Activated CD4-positive, alpha-beta T cell treated with anti-CD3 and anti-CD28 coated beads, Interleukin-2, amount 50 U/mL, for 4 hours (primary cell): ENCODE measurements at places on chromosomes 6 and 20.

GRCh38 chr20:48120120-48120519 lies 334.8 kb upstream of the SULF2 start:
- no peak for DNase-seq

- no peak for DNase-seq
These were observed 125.8 kb downstream of the DLL1 start for GRCh38 chr6:170165085-170165470.

DNA sequence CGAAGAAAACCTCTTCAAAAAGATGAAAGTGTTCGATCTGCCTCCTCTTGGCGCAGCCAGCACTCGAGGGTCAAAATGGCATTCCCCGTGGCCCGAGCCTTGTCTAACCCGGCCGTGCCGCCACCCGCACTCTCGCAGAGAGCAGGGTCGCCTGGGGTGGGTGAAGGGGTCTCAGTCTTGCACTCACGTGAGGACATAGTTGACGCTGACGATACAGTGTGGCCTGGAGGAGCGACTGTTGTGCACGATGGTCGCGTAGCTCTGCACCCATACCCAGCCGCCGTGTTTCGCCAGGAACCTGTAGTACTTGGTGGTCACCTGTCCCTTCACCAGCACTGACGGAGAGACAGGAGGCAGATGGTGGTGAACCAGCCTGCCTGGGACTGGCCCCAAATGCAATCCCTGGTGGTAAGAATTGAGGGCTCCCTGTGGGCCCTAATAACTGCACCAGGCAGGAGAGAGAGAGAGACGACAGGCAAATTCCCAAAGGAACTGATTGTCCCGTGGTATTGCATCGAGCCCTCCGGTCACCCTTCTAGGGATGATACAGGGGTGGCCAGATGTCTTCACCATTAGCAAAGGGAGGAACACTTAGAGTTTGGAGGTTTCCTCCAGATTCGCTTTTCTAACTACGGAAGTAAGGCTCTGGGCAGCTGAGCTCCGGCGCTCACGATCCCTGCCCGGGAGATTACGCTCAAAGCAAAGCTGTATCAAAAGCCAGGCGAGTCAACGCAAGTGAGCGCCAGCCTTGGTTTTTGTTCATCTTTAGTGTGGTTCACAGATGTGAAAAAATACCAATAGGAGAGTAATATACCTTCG lies 17.4 kb downstream of the SIM1 start:
- no peak for DNase-seq

GRCh38 chr6:90500458-90500857 lies 86.4 kb downstream of the MAP3K7 start:
- no peak for DNase-seq

DNA sequence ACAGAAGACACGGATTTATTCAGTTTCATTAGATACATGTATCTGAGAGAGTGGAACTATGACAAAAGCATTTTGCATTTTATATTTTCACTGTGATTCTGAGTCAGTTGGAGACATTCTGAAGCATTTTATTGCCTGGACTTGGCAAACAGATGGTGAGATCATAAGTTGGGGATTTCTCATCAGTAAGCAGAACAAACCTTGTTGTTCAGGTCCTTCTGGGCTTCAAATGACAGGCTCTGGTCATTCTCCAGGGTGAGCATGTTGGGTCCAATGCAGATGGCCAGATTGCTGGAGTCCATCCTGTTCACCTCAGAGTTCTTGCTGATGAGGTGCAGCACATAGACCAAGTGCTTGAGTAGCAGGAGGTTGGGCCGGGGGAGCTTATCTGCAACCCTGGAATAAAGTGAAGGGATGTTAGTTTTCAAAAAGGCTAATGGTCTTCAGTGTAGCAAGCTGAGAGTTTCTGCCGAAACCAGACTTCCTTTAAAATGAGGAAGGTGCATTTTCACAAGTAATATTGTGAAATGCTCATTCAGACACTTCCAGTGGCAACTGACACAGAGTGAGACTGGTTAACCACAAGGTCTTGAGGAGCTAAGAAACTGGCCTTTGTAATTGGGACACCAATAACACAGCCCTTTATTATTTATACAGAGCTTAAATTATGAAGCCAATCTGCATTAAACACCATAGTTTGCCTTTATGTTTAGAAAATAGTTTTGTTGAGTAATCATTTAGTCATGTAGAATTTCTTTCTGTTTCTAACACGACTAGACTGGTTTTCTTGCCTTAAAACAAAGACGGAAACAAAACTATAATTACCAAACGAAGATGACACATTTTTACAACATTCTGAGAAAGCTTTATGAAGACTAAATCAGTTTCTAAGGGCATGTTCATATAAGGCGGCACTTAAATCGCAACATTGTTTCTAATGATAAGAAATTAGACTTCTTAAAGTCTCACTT lies 5.6 kb downstream of the TAGAP start:
- DNase-seq = no peak

DNA sequence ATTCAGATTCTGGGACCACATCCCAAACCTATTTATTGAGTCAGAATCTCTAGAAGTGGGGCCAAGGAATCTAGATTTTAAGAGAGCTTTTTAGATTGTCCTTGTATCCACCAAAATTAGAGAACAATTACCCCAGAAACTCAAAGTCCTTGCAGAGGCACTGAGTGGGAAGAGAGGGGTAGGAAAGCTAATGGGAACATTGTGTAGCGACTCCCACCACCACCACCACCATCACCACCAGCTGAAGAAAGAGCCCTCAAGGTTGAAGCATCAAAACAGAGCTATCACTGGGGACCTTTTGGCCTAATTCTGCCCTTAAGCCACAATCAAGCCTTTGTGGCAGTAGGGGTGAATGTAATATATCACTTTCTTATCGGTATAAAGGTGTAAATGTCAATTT lies 39.0 kb upstream of the SLC32A1 start:
- DNase-seq = no peak

GRCh38 chr6:53795340-53795701 lies 516 bp downstream of the LRRC1 start:
- no peak for DNase-seq

- no peak for DNase-seq
These were observed 52.5 kb upstream of the NEDD9 start for GRCh38 chr6:11284996-11285395.

DNA sequence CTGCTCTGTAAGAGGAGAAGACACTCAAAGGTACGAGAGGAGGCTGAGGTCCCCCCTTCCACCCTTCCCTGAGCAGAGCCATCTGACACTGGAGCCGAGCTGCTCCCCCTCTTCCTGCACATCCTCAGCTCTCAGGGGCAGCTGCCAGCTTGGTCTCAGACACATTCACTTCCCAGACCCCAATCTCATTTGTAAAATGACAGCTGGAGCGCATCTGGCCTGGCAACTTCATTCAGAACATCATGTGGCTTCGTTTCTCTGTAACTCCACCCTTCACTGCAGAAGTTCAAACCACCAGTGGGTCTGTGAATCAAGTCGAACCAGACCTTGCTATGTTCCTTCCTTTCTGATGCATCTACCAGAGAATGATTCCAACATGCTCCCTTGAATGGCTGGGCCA lies 145.6 kb upstream of the CDH4 start:
- DNase-seq = no peak
